ENCODE measurements at places on chromosomes 13 and 19. TPM values are rescaled to one million over a fixed set of nuclear protein-coding genes. Genes with fewer than 3 reads are reported as not detected.

GRCh38 chr13:94711561-94712286 is 621 bp downstream of the SOX21 start:
- DNase-seq: peak; percentile 84
- no peaks in the 10 kb centered on the region for H3K27me3 ChIP-seq
- peaks cover 41% of the 10 kb centered on the region for H3K4me1 ChIP-seq
- H3K27ac ChIP-seq: no peak overlapping the region
- H3K36me3 ChIP-seq: no peaks in the 10 kb centered on the region

DNA sequence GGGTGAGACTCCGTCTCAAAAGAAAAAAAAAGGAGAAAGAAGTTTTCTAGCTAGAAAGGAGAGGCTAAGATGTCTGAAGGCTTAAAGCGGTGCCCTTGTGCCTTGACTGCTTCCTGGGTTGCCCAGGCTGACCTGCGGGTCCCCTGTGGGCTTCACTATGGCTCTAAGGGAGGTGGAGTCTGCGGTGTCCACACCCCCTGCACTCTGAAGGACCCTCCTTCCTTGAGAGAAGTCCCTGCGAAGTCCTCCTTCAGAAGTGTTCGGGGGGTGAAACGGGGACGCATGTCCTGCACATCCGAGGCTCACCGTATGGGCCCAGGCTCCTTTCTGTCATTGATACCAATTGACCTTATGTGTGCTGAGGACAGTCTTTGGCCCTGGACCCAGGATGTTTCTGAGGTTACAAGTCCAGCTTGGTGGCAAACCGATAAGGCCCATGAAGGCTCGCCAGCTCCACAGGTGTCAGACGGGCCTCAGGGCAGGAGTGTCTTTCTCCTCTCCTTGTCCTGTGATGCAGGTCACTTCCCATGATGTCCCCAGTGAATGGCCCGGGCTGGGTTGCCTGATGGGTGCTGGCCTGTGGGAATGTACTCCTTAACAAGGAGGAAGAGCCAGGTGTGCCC is 11.6 kb upstream of the RNF113B start:
- H3K36me3 ChIP-seq: no peaks in the 10 kb centered on the region
- H3K4me3 ChIP-seq: no peak overlapping the region
- H3K27ac ChIP-seq: no peak overlapping the region
- no peaks in the 10 kb centered on the region for H3K27me3 ChIP-seq

DNA sequence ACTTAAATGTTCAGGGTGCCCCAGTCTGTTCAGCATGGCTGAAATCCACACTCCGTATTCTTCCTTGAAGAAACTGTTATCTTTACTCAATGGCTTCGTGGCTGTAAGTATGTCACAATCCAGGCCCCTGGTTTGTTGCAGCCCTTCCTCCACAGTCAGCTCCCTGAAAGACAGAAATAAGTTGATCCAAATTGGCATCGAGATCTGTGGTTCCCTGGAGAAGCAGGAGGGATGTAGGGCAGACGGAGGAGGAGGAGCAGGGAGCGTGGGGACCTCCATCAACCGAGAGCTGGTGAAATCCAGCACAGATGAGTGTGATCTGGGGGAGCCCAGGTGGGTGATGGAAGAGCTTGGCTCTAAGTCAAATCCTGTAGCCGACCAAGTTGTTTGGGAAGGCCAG is 304 bp downstream of the TSPAN16 start:
- no peak overlapping the region for H3K4me3 ChIP-seq
- H3K27ac ChIP-seq: peak overlapping the region; percentile 61
- no peaks in the 10 kb centered on the region for H3K27me3 ChIP-seq
- peaks cover 21% of the 10 kb centered on the region for H3K4me1 ChIP-seq
- no peaks in the 10 kb centered on the region for H3K36me3 ChIP-seq

GRCh38 chr19:1266129-1266915 is 2.8 kb upstream of the CIRBP start:
- H3K4me3 ChIP-seq: peak overlapping the region; percentile 51
- peaks cover 89% of the 10 kb centered on the region for H3K4me1 ChIP-seq
- peaks cover 5% of the 10 kb centered on the region for H3K36me3 ChIP-seq
- H3K27me3 ChIP-seq: no peaks in the 10 kb centered on the region
- DNase-seq: peak; percentile 95

GRCh38 chr19:55443045-55443823 is at the start of gene SHISA7:
TSS of gene SHISA7 (minus strand) at chr19:55443300. CDS start at chr19:55442863, 437 bp downstream.
- DNase-seq: no peak
- no peaks in the 10 kb centered on the region for H3K36me3 ChIP-seq
- H3K4me3 ChIP-seq: no peak within 1 kb of the TSS
- peaks cover 35% of the 10 kb centered on the region for H3K4me1 ChIP-seq
- H3K27ac ChIP-seq: no peak within 1 kb of the TSS
- peaks cover 64% of the 10 kb centered on the region for H3K27me3 ChIP-seq

- no peaks in the 10 kb centered on the region for H3K36me3 ChIP-seq
- no peaks in the 10 kb centered on the region for H3K27me3 ChIP-seq
- no peak overlapping the region for H3K27ac ChIP-seq
- H3K4me1 ChIP-seq: no peaks in the 10 kb centered on the region
- no peak overlapping the region for H3K4me3 ChIP-seq
Measured at GRCh38 chr19:22603518-22604440, 30.3 kb upstream of the ZNF492 start.

DNA sequence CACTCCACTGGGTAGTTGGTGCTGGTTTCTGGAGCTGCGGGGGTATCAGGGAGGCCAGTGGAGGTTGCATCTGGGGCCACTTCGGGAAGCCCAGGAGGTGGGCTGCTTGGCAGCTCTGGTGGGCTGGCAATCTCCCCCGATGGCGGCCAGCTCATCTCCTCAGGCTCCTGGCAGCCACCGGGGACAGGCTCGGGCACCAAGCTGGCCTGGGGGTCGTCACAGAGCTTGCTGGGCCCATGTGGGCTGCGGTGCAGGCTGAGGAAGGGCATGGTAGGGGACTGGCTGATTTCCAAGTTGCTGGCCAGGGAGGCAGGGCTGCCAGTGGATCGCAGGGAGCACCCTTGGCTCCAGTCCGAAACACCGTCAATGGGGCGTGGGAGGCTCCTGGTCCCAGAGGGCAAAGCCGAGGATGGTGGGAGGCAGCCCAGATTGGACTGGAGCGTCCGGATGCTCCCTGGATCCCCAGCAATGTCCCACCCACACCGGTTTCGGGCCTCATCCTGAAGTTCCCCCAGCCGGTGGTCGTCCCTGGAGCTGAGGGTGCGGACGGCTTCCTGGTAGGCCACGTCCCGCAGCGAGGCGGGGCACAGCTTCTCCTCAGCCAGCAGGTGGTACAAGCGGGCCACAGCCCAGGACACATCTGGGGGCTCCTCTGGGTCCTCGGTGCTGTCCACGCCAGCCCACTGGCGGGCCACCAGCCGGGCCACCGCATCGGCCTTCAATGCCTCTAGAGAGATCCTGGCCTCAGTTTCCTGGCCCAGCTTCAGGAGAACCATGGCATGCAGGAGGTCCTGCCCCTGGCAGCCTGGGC is 13.8 kb downstream of the TICAM1 start:
- peak; percentile 76 for DNase-seq
- H3K4me1 ChIP-seq: peaks cover 24% of the 10 kb centered on the region
- H3K4me3 ChIP-seq: no peak overlapping the region
- H3K36me3 ChIP-seq: peaks cover 30% of the 10 kb centered on the region

GRCh38 chr13:40221460-40222201 is 444.8 kb downstream of the FOXO1 start:
- H3K4me3 ChIP-seq: no peak overlapping the region
- H3K27me3 ChIP-seq: no peaks in the 10 kb centered on the region
- H3K4me1 ChIP-seq: peaks cover 18% of the 10 kb centered on the region
- H3K36me3 ChIP-seq: no peaks in the 10 kb centered on the region

GRCh38 chr13:39144941-39145533 is 106.8 kb downstream of the NHLRC3 start:
- peak; percentile 26 for DNase-seq
- no peak overlapping the region for H3K27ac ChIP-seq
- no peaks in the 10 kb centered on the region for H3K4me1 ChIP-seq
- H3K27me3 ChIP-seq: no peaks in the 10 kb centered on the region
- no peak overlapping the region for H3K4me3 ChIP-seq

DNA sequence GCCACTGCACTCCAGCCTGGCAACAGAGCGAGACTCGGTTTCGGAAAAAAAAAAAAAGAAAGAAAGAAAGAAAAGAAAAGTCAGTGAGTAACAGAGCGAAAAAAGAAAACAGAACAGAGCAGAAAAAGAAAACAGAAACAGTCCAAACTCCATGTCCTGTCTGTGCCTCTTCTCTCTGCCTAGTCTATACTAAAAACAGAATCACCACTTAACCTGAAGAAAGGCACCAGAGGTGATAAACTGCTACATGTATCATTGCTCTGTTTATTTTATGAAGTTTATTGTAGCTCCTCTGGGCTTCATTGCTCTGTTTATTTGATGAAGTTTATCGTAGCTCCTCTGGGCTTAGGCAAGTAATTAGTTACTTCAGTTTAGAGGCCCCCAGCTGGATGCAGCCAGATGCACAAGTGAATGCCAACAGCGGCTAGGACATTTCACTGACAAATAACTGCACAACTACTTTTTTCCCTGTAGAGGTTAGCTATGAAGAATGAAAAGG is 39.2 kb downstream of the TBC1D4 start:
- H3K27me3 ChIP-seq: no peaks in the 10 kb centered on the region
- no peak for DNase-seq
- H3K27ac ChIP-seq: no peak overlapping the region

DNA sequence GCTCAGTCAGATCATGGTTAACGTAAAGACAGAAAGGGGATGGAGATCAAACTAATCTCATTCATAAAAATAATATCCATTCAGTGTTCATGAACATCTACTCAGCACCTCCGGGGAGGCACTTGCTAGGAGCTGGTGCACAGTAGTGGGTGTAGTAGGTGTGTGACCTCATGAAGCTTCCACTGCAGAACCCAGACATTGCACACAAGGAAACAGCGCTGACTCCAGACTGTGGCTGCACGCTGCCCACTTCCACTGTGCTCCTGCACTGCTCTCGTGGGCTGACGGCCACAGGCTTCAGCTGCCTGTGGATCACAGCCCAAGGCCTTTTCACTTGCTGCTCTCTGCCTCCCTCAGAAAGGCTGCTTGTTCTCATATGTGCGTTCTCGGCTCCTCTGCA is 214.4 kb upstream of the ZNF507 start:
- no peaks in the 10 kb centered on the region for H3K4me1 ChIP-seq
- DNase-seq: peak; percentile 11
- no peak overlapping the region for H3K4me3 ChIP-seq
- no peak overlapping the region for H3K27ac ChIP-seq

- no peak overlapping the region for H3K27ac ChIP-seq
- H3K4me3 ChIP-seq: no peak overlapping the region
- peaks cover 15% of the 10 kb centered on the region for H3K36me3 ChIP-seq
- H3K4me1 ChIP-seq: peaks cover 9% of the 10 kb centered on the region
- no peaks in the 10 kb centered on the region for H3K27me3 ChIP-seq
Measured at GRCh38 chr19:49194408-49194807, 36.8 kb downstream of the TRPM4 start.

DNA sequence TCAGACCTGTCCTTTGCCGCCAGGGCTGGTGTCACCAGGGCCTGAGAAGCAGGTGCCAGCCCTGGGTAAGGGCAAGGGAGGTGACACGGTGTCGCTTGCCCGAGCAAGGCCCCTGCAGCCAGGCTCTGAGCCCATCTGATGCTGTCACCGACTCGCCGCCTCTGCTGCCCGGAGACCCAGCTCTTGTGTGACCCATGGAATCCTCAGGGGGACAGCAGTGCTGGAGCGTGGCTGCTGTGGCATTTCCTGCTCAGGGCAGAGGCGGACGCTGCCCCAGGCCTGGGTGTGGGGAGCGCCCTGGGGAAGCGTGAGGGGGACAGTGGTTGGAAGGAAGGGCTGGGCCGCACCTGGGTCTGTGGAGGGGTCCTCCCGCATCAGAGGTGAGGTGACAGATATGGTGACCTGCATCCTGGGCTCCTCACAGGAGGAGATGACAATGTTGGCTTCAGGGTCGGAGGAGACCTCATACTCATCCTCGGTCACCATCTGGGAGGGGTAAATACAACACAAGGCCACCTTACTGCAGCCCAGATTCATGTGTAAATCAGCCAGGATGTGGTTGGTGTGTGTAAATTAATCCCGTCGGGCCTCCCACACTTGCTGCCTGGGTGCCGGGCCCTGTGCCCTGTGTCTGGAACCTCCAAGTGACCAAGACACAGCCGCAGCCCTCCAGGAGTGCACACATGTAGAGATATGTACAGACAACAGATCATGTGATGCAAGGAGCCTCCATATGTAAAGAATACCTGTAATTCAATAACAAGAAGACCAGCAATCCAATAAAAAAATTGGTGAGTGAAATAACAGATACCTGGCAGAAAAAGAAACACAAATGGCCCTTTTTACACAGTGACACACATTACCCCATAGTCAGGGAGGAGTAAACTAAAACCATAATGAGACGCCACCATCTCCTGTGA is 27.6 kb upstream of the MATK start:
- H3K36me3 ChIP-seq: no peaks in the 10 kb centered on the region
- peak overlapping the region; percentile 92 for H3K27ac ChIP-seq
- no peak for DNase-seq
- H3K4me1 ChIP-seq: peaks cover 31% of the 10 kb centered on the region
- no peaks in the 10 kb centered on the region for H3K27me3 ChIP-seq

DNA sequence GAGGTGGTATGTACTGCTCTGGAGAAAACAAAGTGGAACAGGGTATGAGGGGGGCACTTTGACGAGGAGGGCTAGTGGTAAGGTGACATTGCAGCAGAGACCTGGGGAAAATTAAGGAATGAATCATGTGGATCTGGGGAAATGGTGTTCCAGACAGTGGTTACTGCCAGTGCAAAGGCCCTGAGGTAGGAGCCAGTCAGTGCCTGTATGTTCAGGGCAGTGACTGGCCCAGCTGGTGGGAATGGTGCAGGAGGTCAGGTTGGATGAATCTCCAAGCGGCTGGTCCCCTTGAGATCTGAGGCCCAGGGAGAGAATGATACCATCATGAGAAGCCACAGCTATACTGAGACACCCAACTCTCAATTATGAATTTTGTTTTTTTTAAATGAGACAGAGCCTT is 4.9 kb downstream of the VAV1 start:
- no peak overlapping the region for H3K27ac ChIP-seq
- H3K4me3 ChIP-seq: no peak overlapping the region
- no peaks in the 10 kb centered on the region for H3K36me3 ChIP-seq
- no peaks in the 10 kb centered on the region for H3K27me3 ChIP-seq
- peaks cover 6% of the 10 kb centered on the region for H3K4me1 ChIP-seq

GRCh38 chr13:41179593-41180250 is 14.6 kb downstream of the KBTBD7 start:
- no peak overlapping the region for H3K27ac ChIP-seq
- H3K36me3 ChIP-seq: no peaks in the 10 kb centered on the region
- no peaks in the 10 kb centered on the region for H3K4me1 ChIP-seq
- no peak overlapping the region for H3K4me3 ChIP-seq

- no peak overlapping the region for H3K27ac ChIP-seq
- no peaks in the 10 kb centered on the region for H3K27me3 ChIP-seq
- H3K36me3 ChIP-seq: no peaks in the 10 kb centered on the region
- no peak overlapping the region for H3K4me3 ChIP-seq
- DNase-seq: no peak
Measured at GRCh38 chr13:98606296-98606695, 29.4 kb upstream of the STK24 start.

EFNA2 gene
- total RNA-seq: not detected

WDR62 gene
- total RNA-seq: 1.4 TPM

PRKCG gene
- total RNA-seq: not detected

ZNF90 gene
- 14.7 TPM for total RNA-seq

FUT2 gene
- total RNA-seq: 0.98 TPM

WDR87 gene
- total RNA-seq: not detected

LRRC63 gene
- 0.47 TPM for total RNA-seq

CACNA1A gene
- total RNA-seq: 0.67 TPM

ZFP36 gene
- total RNA-seq: 195 TPM

LINGO3 gene
- total RNA-seq: 0.10 TPM
